ENCODE measurements at places on chromosomes 11 and 22. TPM values are rescaled to one million over a fixed set of nuclear protein-coding genes. Genes with fewer than 3 reads are reported as not detected.

TRPC6 gene
- not detected for total RNA-seq

DNA sequence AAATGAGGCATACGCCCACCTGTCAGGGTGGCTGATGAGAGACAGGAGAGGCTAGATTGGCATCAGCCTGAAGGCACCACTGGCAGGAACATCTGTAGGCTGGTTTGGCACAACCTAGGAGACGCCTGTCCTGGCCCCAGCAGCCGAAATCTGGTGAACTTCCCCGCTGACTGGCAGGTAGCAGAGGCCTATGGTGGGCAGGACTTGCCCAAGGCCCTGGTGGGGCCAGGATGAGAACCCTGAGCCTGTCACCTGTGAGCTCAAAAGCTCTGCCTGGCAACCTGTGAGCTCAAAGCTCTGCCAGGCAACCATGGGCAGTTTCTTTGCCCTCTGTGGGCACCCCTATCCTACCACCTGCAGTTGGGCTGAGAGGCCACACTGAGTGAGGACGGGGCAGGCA is 2.5 kb downstream of the DERL3 start:
- H3K36me3 ChIP-seq: peaks cover 25% of the 10 kb centered on the region
- H3K4me1 ChIP-seq: no peaks in the 10 kb centered on the region
- H3K4me3 ChIP-seq: no peak overlapping the region
- no peak for DNase-seq

DNA sequence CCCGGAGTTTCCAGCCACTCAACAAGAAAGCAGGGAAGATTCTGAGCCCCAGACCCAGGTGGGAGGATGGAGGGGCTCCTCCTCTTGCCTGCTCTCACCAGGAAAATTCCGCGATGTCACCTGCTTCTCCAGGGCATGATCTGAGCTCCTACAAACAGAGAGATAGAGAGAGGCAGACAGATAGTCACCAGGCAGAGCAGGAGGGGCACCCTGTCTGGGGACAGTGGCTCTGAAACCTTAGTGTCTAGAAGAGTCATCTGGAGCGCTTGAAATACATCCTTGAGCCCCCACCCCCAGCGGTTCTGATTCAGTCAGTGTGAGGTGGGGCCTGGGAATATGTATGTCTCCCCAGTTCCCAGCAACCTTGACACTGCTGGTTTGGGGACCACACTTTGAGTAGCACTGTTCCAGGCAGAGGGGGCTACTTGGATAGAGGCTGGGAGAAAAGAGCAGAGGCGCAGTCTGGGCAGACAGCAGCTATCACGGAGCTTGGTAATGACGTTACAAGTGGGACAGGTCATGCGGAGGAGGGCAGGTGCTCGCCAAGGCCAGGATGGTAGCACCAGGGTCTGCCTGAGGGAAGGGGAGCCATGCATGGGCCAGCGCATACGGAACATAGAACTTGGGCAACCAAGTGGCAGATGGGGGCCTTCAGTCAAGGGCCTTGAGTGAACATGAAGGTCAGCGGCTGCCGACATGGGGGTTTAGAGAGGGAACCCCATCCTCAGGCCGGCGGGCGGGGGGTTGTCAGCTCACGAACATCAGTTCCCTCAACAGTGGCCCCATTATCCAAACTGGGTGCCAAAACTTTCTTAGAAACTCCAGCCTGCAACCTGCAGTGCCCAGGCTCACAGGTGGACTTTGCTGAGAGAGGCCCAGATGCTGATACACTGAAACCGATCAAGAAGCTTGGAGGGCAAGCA is 60.9 kb upstream of the MYEOV start:
- H3K4me3 ChIP-seq: no peak overlapping the region
- DNase-seq: no peak
- H3K27me3 ChIP-seq: peaks cover 51% of the 10 kb centered on the region
- no peak overlapping the region for H3K27ac ChIP-seq

GRCh38 chr11:112697391-112698178 is 263.6 kb upstream of the NCAM1 start:
- H3K36me3 ChIP-seq: no peaks in the 10 kb centered on the region
- no peaks in the 10 kb centered on the region for H3K4me1 ChIP-seq
- H3K4me3 ChIP-seq: no peak overlapping the region
- no peak for DNase-seq

All from T-cell (primary cell).